Pons (tissue), 1 donor: ENCODE measurements at places on chromosomes 6 and 20.

DNA sequence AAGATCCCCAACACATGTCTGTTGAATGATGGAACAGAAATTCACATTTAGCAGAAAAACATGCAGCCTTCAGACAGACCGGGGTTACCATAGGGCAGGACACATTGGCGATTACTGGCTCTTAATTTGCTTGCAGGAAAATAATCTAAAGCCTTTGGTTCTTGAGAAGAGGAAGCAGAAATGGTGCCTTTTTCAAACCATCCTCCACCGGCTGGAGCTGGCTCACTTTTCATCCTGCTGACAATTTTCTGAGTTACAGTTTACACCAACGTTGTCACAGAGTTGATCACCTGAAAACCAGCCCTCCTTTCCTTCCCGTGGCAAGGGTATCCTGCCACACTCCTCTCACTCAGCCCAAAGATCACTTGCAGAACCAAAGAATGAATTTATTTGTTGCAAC lies 32.6 kb downstream of the SF3B5 start:
- DNase-seq: no peak

DNA sequence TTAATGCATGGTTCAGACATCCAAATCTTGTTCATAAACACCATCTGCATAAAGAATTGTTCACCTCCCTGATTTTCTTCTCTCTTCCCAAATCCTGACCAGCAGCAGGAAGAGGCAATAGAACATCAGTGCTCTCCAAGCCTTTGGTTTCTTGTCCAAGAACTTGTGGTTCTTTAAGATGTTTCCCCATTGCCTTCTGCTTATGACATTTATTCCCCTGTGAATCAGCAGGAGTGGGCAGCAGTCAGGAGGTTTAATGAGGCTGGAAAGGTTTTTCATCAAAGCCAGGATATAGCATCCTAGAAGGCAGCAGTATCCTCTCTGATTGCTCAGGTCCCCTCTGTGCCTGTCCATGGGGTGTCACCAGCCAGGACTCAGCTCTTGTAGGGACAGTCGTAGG lies 5.3 kb downstream of the HDDC2 start:
- no peak for DNase-seq

GRCh38 chr6:27755768-27756167 lies 156.4 kb downstream of the OR2B2 start:
- peak; percentile 46 for DNase-seq

DNA sequence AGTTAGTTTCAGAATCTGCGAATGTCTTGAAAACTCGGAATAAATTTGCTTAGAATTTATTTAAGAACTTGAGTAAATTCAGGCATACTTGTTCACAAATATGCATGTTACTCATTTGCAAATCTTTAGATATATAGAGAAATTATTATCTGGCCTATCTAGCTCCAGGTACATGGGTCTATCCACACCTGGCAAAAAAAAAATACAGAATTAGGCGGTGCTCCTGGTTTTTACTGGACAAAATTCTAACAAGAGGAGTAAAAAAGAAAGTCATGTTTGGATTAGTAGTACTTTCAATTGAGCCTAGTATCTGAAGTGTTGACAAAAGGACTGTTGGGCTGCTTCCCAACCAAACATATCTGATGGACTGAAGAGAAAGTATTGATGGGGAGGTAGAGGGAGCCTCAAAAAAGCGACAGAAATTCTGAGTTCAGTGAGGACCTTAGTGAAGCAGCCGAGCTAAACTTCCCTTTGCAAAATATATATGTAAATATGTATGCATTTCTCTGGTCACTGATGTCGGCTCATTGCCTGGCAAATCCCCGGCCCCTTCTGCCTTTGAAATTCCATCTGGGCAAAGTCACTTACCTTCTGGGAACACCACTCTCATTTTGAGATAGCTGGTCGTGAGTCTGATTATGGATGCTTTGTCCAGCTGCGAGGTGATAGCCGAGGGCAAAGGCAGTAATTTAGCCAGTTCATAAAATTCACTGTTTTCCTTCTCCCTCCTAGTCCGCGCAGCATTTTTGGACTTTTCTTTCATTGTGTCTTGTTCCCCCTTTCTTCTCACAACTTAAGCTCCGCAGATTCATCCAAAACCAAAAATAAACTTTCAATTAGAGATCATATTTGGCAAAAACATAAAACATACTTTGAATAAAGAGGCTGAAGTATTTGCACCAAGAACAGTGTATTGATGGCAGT lies 1.8 kb downstream of the SIM1 start:
- DNase-seq: no peak

- no peak for DNase-seq
Observed at GRCh38 chr6:98041921-98042320, 758.9 kb upstream of the MMS22L start.

- DNase-seq: no peak
Observed at GRCh38 chr6:51099201-51099600, 280.5 kb downstream of the TFAP2B start.

DNA sequence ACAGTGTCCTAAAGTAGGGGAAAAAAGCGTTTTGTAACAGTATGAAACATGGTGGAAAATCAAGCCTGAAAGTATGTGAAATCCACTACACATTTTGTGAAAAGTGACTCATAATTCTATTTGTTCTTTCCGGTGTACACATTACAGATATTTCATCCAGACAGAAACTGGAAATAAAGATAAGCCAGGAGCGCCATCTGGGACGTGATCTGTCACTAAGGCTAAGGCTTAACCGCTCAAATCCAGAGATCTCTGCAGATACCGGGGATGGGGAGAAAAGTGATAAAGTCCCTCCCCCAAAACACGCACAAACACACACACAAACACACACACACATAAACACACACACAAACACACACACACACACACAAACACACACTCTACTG lies 26.6 kb upstream of the SRSF6 start:
- no peak for DNase-seq

DNA sequence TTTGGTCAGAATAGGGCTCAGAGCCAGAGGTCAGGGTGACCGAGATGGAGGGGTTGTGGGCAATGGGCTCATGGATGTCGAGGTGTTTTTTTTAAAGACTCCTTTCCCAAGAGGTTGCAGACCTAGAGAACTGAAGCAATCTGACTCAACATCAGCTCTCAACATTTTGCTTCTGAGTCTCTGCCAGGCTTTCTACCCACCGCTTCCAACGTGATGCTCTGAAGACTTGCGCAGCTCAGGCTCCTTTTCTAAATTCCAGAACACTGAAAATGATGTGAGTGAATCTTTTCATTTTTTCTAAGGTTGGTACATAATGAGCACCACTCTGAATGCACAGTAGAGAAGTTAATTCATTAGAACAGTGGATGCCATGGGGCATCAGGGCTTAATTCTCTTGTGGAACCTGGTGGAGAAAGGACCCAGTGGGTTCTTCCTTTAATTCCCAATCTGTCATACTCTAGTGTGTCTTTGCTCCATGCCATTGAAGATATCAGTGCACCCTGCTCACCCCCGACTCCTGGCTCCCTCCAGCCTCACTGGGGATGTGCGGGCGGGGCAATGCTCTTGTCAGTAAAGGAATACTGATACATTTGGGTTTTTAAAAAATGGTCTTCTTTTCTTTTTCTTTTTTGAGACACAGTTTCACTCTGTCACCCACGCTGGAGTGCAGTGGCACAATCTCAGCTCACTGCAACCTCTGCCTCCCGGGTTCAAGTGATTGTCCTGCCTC lies 17.0 kb upstream of the KIF13A start:
- no peak for DNase-seq

DNA sequence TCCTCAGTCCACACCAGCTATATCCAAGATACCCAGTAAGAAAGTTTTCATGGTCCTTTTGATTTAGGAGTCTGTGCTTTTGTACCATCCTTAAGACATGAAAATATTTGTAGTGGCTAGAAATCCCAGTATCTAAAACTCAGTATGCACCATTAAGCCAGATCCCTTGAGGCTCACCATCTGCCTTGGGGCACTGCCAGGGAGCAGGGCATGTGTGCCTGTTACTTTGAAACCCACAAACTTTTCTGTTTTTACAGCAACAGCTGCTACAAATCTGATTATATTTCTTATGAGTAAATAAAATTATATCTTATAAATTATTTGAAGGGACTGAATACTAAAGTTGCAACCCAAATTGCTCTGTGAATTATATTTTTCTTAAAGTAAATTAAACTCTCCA lies 290.5 kb upstream of the MANEA start:
- no peak for DNase-seq

GRCh38 chr6:107666981-107667601 lies 157.0 kb downstream of the SCML4 start:
- no peak for DNase-seq

DNA sequence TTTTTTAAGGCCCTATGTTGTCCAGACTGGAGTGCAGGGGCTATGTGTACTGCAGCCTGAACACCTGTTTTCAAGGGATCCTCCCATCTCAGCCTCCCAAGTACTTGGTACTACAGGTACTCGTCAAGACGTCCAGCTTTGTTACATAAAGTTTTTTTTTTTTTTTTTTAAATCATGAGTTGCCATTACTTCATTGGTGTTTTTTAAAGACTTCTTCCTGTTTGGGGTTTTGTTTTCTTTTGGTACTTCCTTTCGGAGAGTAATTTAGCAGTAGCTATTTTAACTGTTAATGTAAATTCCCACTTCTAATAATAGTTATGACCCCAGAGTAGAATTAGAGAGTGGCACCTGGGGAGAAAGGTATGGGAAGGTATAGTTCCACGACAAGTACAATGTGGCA lies 10.5 kb downstream of the ZNFX1 start:
- no peak for DNase-seq

GRCh38 chr6:168096271-168096764 lies 17.3 kb upstream of the FRMD1 start:
- DNase-seq: no peak

GRCh38 chr6:37320646-37321045 lies 33.1 kb upstream of the RNF8 start:
- no peak for DNase-seq

- DNase-seq: peak; percentile 41
Observed at GRCh38 chr6:118536478-118536877, 11.6 kb upstream of the PLN start.

DNA sequence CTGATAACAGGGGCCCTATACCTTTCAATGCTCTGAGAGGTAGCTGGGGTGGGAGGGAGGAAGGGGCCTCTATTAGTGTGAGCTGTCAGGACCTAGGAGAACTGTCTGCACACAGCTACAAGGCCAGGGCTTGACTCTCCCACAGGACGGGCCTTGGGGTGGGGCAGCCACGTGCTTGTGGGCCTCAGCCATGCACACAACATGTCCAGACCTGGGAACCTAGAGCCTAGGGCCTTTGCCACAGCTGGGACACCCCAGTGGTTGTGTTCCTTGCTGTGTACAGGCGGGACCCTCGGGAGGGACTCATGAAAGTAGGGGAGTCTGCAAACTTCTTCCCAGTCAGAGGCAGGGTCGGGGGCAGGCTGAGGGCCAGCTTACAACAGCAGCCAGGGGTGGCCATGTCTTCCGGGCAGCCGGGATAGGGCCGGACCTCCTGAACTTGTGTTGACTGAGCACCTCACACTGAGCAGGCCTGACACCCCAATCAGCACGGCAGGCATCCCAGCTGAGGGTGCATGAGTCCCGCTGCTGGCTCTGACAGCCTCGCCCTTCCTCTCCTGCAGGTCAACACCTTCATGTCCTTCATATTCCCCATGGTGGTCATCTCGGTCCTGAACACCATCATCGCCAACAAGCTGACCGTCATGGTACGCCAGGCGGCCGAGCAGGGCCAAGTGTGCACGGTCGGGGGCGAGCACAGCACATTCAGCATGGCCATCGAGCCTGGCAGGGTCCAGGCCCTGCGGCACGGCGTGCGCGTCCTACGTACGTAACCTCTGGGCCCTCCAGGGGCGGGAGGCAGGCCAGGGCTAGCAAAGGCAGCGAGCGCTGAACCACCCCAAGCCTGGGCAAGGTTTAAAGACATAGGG lies 41.9 kb upstream of the MRGBP start:
- DNase-seq: no peak
